H1 (cell line): ENCODE measurements at places on chromosomes 7 and 10. TPM values are rescaled to one million over a fixed set of nuclear protein-coding genes. Genes with fewer than 3 reads are reported as not detected.

The NPSR1 gene
- total RNA-seq, result not detected in 2 replicates

The ITIH2 gene
- total RNA-seq, result not detected in 2 replicates

The MLXIPL gene
- total RNA-seq, result 8.6 and 9.4 TPM in 2 replicates

The OGDHL gene
- total RNA-seq, result 16.3 and 16.6 TPM in 2 replicates

DNA sequence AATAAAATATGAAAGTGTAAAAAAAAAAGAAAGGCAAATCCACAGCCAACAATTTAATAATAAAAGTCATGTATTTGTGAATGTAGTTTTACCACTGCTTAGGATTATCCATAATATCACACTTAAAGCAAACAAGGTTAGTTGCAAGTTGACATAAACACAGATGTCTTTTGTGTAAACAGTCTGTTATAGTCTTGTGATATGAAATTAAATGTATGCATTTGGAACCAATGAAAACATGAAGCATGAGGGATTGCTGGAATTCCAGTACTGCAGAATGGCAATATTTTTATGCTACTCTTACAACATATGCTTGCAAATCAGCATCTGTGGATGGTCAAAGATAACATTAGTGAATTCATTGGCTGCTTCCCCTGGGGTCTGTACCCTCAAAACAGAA lies 148.1 kb downstream of the DNAJB9 start:
- no peak overlapping the region for H3K27ac ChIP-seq
- no peak for DNase-seq

- H3K4me1 ChIP-seq, result peaks cover 33% of the 10 kb centered on the region
- H3K27me3 ChIP-seq, result peaks cover 28% of the 10 kb centered on the region
- H3K36me3 ChIP-seq, result peaks cover 17% of the 10 kb centered on the region
- no peak for DNase-seq
- H3K4me3 ChIP-seq, result no peak overlapping the region
These were observed 3.5 kb downstream of the VIPR2 start for GRCh38 chr7:159141167-159141566.

DNA sequence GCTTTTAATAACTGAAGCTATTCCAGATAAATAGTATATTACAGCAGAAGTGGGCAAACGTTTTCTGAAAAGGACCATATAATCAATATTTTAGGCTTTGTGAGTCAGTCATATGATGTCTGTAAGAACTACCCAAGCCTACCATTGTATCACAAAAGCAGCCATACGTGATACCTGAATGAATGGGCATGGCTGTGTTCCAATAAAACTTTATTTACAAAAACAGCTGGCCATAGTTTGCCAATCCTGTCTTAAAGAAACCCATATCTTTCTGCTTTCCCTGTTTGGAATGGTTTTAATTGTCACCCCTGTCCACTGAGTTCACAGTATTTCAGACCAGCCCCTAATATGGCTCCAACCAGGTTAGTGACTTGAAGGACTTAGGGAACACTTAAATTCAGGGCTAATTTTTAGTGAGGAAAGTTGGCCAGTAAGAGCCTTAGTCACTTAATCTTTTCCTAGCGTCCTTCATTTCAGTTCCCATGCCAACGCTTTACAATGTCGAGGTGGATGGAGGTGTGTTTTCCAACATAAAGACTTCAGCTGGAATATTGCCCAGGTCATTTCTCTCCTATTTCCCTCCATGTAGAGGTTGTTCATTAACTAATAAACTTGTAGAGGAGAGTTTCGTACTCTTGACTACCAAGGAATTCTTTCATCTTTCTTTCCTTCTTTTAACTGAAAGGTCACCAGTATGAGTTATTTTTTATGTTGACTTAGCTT lies 184.5 kb downstream of the TRIL start:
- H3K27me3 ChIP-seq, result no peaks in the 10 kb centered on the region
- H3K36me3 ChIP-seq, result no peaks in the 10 kb centered on the region
- H3K4me1 ChIP-seq, result no peaks in the 10 kb centered on the region
- no peak overlapping the region for H3K4me3 ChIP-seq
- no peak for DNase-seq

- peak overlapping the region; percentile 21; the same call in 1 of the 2 replicates for H3K27ac ChIP-seq
- no peak for DNase-seq
- H3K4me3 ChIP-seq, result no peak overlapping the region
- H3K4me1 ChIP-seq, result no peaks in the 10 kb centered on the region
These were observed 25.8 kb downstream of the TMEM120A start for GRCh38 chr7:75968561-75969001.

DNA sequence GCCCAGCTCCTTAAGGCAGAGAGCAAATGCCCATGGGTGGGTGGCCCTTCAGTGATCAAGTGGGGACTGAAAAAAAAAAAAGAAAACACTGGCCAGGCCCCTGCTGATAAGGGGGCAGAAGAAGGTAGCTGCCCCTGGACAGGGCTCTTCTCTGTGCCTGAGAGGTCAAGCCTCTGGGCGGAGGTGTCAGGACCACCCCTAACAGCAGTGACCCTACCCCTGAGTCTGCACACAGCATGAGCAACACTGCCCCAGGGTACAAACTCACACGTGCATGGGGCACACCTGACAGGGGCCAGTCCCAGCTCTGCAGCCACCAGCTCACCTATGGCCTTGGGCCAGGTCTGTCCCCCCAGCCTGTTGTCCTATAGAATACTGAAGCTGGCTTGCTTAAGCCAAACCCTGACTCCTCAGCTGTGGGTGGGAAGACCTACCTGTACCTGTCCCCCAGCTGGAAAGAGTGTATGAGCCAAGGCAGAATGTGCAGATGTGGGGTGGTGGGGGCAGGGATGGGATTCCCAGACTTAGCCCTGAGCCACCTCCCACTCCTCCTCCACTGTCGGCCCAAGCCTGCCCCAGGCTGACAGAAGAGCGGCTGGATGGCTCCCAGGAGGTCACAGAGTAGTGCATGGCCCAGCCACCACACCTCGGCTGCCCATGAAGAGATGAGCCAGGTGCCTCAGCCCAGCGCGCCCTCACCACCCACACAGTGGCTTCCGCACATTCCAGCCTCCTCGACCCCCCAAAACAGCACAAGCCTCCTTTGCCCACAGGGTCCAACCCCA lies 23.7 kb downstream of the KCNH2 start:
- no peaks in the 10 kb centered on the region for H3K36me3 ChIP-seq
- H3K27me3 ChIP-seq, result peaks cover 5% of the 10 kb centered on the region; the same call in 1 of the 2 replicates
- no peak for DNase-seq
- H3K27ac ChIP-seq, result no peak overlapping the region
- H3K4me3 ChIP-seq, result no peak overlapping the region

GRCh38 chr7:129874722-129875121 lies 78.0 kb downstream of the UBE2H start:
- H3K27ac ChIP-seq, result no peak overlapping the region
- no peak for DNase-seq
- H3K4me3 ChIP-seq, result no peak overlapping the region

GRCh38 chr10:31490858-31491504 lies 172.0 kb downstream of the ZEB1 start:
- no peak for DNase-seq
- H3K36me3 ChIP-seq, result no peaks in the 10 kb centered on the region
- no peak overlapping the region for H3K4me3 ChIP-seq
- H3K27me3 ChIP-seq, result no peaks in the 10 kb centered on the region
- H3K27ac ChIP-seq, result no peak overlapping the region

DNA sequence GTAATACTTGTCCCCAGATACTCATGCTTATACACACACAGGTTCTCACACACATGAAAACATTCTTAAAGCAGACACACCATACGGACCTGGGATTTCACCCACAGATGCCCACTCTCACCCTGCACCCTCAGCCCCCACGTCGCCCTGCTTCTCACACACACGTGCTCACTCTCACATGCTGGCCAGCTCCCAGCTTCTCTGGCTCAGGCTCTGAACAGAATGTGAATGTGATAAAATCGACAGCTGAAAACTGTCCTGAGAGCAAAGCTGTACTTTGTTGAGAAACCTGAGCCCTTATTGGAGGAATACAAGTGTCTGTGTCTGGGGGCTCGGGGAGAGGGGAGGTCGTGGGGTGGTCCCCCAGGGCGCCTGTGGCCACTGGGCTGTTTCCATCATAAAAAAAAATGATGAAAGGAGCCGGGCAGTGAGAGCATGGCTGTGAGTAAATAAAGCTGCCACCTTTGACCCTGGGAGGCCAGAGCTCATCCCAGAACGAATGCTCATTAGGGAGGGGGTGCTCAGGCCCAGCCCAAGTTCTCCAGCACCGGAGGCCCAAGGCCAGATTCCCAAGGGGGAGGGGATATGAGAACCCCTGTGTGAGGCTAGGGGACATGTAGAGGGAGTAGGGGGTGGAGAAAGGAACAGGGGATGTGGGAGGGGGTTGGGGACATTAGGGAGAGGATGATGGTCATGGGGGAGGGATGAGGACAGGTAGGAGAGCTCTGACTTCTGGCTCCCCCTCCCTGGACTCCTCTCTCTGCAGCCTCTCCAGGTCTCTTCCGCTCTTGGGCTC lies 18.1 kb upstream of the TLX1 start:
- no peaks in the 10 kb centered on the region for H3K36me3 ChIP-seq
- no peak overlapping the region for H3K4me3 ChIP-seq
- no peak overlapping the region for H3K27ac ChIP-seq
- peaks cover 6% of the 10 kb centered on the region for H3K4me1 ChIP-seq
- H3K27me3 ChIP-seq, result peaks cover 11% of the 10 kb centered on the region

DNA sequence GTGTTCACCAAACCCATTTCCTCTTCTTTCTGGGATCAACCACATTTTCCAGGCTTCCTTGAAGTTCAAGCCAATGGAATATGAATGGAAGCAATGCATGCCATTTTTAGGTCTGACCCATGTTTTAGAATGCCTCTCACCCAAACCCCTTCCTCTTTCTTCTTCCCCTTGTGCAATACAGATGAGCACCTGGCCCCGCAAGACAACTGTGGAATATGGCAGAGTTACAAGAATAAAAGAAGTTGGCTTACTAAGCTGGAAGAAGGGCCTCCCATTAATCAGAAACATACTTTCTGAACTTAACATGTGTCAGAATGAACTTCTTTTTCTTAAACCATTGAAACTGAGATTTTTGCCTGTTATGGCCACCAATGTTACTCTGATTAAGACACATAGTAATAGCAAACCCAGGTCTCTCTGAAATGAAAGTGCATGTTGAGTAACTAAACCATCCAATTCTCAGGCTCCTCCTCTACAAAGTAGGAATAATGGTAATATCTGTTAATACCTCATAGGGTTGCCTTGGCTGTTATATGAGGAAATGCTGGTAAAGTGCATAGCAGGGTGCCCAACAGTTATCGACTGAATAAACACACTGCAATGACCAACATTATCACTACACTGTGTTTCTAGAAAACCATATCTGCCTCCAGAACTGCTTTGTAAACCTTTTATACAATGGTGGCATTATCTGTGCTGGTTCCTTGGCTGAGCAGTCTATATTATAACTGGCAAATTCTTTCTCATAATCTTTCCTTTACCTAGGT lies 382.2 kb upstream of the NRP1 start:
- H3K36me3 ChIP-seq, result no peaks in the 10 kb centered on the region
- no peak overlapping the region for H3K4me3 ChIP-seq
- no peaks in the 10 kb centered on the region for H3K27me3 ChIP-seq
- H3K4me1 ChIP-seq, result no peaks in the 10 kb centered on the region

DNA sequence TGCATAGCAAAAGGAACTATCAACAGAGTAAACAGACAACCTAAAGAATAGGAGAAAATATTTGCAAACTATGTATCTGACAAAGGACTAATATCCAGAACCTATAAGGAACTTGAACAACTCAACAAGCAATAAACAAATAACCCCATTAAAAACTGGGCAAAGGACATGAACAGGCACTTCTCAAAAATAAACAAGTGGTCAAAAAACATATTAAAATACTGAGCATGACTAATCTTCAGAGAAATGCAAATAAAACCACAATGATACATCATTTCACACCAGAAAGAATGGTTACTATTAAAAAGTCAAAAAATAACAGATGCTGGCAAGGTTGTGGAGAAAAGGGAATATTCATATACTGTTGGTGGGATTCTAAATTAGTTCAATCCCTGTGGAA lies 17.1 kb downstream of the MAGI2 start:
- no peaks in the 10 kb centered on the region for H3K36me3 ChIP-seq
- no peak overlapping the region for H3K27ac ChIP-seq
- H3K4me1 ChIP-seq, result no peaks in the 10 kb centered on the region
- DNase-seq, result no peak

DNA sequence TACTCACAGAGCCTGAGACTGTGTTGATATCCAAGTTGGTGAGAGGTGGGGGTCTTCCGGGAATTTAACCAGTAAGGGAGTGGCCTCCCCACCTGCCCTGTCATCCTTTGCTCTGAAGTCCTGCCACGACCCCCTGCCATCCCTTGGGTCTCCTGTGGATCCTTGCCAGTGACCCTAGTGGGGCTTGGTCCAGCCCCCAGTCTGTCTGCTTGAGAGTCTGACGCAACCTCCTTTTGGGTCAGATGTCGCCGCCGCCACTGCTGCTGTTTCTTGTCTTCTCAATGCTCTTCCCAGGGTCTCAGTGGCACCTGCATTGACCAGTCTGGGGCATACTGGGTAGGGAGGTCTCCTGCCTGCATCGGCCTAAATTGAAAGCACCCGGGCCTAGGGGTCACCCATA lies 28.8 kb downstream of the PAX2 start:
- H3K4me1 ChIP-seq, result peaks cover 3% of the 10 kb centered on the region; the same call in 1 of the 2 replicates
- no peaks in the 10 kb centered on the region for H3K27me3 ChIP-seq
- no peaks in the 10 kb centered on the region for H3K36me3 ChIP-seq

GRCh38 chr7:116218051-116218645 lies 7.8 kb downstream of the TES start:
- no peak overlapping the region for H3K27ac ChIP-seq
- H3K4me3 ChIP-seq, result no peak overlapping the region
- H3K36me3 ChIP-seq, result no peaks in the 10 kb centered on the region; the same call in 1 of the 2 replicates
- no peaks in the 10 kb centered on the region for H3K4me1 ChIP-seq
- H3K27me3 ChIP-seq, result no peaks in the 10 kb centered on the region
